ENCODE measurements at places on chromosomes 3 and 15.

DNA sequence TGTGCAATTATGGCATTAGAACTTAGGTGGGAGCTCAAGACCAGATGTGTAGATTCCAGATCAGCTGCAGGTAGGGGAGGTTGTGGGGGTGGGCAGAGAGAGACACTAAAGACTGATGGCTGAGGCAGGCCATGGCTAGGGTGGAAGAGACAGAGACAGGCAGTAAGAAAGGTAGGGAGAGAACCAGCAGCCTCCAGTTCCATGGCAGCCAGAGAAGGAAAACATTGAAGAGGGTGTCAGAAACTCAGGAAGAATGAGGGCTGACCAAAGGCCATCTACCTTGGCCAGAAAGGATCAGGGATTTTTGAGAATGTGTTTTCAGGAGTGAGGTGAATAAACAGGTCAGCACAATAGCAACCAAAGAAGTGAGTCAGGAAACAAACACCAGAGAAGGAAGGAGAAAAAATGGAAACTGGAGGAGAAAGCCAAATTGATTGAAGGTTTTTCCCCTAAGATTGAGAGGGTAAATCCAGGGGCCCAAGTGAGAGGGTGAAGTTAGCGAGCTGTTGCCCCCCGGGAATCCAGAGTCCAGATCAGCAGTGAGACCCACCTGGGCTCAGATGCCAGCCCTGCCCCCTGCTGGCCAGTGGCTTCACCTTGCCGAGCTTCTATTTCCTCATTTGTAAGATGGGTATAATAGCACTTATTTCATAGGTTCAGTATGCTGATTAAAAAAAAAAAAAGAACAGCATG, 41.0 kb downstream of the ABHD2 start:
- DNase-seq, result peak; percentile 56

GRCh38 chr15:66089509-66089908, 164.0 kb downstream of the MEGF11 start:
- no peak for DNase-seq

DNA sequence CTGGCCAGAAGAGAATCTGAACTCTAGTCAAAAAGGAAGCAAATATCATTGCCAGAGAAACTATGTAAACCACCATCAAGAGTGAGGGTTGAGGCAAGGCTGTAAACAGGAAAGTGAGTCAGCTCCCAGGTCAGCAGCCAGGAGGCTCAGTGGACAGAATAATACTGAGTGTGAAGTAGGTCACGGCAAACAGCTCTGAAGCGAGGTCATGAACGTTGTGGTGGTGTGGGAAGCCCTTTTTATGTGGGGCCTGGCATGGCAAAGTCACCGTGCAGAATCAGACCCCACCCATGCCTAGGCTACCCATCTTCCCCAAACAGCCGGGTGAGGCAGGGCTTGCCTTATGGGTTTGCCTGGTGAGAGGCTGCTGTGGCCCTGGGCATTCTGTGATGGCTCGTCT, 43.9 kb downstream of the THBS1 start:
- no peak for DNase-seq

- DNase-seq, result no peak
Measured at GRCh38 chr15:53462651-53463050, 296.8 kb downstream of the WDR72 start.

GRCh38 chr15:33837294-33837693, 131.0 kb upstream of the CHRM5 start:
- DNase-seq, result no peak
